ENCODE measurements at places on chromosomes 1 and 21. TPM values are rescaled to one million over a fixed set of nuclear protein-coding genes. Genes with fewer than 3 reads are reported as not detected.

- DNase-seq: no peak
Measured at GRCh38 chr1:226408285-226409184, 642 bp upstream of the PARP1 start.

DNA sequence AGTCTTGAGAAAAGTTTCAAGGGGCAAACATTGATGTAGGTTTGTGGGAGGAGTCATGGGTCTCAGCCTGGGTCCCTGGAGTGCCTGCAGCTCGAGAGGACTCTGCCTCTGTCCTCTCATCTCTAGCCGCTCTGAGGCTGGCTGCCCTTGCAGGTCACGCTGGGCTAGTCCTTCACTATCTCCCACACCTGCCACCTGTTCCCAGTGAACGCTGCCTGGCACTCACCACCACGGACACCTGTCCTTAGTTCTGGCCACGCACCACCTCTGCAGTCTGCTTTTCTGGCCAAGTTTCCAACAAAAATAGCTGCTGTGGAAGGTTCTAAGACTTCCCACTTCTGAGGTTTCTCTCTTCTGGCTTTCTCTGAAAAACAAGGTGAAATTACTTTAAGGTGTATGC, 52.5 kb downstream of the SH3BGR start:
- no peak for DNase-seq

C1orf87 gene
- not detected for total RNA-seq

DNA sequence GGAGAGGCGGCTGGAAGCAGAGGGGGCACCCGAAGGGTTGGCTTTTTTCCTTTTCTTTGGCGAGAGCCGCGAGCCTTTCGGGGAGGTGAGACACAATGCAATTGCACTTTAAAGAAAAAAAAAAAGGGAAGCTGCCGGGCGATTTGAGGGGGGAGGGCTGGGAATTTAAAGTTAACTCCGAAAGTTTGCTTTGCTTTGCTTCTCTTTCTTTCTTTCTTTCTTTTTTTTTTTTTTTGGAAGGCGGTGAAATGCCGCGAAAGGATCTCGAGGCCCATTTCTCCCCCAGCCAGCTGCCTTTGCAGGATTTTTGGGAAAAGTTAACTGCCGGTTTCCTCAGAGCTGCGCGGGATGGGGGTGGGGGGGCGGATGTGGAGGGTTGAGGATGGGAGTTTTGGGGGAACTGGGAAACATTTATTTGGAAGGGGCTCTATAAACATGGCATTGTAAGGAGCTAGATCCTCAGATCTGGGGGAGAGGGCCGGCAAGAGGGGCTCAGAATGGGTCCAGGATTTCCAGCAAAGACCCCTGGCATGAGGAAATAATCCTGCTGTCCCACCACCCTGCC, 997 bp downstream of the ZNF362 start:
- DNase-seq: no peak
